Hematopoietic multipotent progenitor cell treated with erythropoietin and hydrocortisone succinate and interleukin-3 and kit ligand, for 8 days (in vitro differentiated cells): ENCODE measurements at places on chromosomes 4 and X.

GRCh38 chrX:129618997-129619396 lies 35.8 kb downstream of the APLN start:
- peak; percentile 86 for DNase-seq

- no peak for DNase-seq
These were observed 10.7 kb downstream of the RBPJ start for GRCh38 chr4:26331380-26331950.

DNA sequence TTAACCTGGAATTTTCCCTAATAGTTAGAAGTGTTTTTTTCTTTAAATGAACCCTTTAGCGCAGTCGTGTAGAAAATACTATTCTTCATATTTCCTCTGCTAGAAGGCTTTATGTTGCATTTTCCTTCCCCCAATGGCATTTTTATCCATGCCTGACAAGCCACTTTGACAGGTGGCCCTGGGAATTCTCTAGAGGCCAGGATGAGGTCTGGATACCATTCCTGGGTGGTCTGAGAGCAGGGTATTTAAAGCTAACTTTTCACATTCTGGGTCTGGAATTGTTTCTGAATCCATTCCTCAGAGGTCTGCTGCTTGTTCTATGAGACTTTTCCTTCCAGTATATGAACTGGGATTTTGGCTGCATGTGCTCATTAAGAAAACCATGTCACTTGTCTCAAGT lies 31.2 kb upstream of the PDGFRA start:
- DNase-seq = no peak

- no peak for DNase-seq
These were observed 35.9 kb downstream of the PNMA5 start for GRCh38 chrX:152958047-152958446.

- no peak for DNase-seq
These were observed 30.7 kb upstream of the SGMS2 start for GRCh38 chr4:107793996-107794395.

DNA sequence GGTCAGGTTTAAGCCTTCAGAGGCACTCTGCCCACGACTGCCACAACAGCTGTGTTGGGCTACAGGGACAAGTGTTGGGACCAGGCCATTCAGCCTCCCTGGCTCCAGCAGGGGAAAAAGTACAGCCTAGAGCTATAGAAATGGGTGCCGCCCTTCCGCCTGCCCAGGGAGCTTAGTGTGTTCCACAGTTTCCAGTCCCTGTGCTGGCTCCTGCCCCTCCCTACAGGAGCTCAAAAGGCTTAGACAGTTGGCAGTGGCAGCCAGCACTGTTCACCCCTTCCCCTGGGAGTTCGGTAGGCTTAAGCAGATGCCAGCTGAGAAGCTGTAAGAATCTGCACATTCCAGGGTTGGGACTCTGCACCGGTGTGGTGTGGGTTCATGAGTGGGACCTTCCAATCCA lies 408.2 kb upstream of the INTU start:
- no peak for DNase-seq

GRCh38 chrX:39819921-39820849 lies 277.6 kb downstream of the BCOR start:
- no peak for DNase-seq

GRCh38 chr4:145195167-145195952 lies 15.0 kb upstream of the OTUD4 start:
- no peak for DNase-seq

GRCh38 chrX:135477576-135477975 lies 42.9 kb upstream of the INTS6L start:
- DNase-seq = peak; percentile 74

- DNase-seq = peak; percentile 43
These were observed 567.7 kb downstream of the MAGEB5 start for GRCh38 chrX:26783512-26784225.

DNA sequence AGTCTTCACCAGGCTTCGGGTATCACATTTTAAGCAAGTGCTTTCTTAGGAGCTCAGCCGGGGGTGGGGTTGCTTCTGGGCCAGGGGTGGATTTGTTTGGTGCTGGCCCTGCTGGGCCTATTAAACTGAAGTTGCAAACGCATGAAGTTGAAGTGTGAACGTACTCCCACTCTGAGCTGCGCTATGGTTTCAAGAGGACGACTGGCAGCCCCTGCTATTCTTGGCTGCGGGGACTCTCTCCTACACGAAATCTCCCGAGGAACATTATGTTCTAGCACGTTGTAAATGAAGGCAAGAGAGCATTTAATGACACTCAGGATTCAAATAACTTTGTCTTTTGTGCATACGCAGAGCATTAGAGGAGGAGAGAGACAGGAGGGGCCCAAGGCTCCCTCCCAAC lies 401.3 kb upstream of the BOD1L1 start:
- DNase-seq = no peak

GRCh38 chr4:3107271-3107670 lies 32.8 kb downstream of the HTT start:
- DNase-seq = no peak

GRCh38 chr4:30870513-30870912 lies 150.3 kb downstream of the PCDH7 start:
- no peak for DNase-seq

DNA sequence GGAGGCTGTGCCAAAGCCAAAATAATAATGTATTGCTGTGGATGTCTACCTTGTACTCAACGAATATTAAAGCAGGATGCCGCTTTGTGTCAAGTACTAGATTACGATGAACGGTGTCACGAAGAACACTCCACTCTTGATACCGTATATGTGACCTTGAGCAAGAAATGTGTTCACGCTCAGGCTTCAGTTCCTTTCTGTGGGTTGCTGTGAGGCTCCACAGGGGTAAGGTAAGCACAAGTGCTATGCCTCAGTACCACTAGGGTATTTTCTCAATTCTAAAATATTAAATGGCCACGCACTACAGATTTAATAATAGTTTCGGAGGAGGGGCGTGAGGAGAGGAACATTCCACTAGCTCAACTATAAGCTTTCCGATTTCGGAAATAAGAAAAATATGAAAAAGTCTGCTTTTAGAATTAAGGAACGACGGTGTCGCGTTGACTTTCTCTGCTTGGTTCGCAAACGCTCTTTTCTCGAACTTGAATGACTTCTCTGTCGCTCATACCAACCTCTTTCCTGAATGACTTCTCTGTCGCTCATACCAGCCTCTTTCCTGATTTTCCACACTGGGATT lies 607 bp upstream of the SCOC start:
- peak; percentile 67 for DNase-seq

- no peak for DNase-seq
These were observed 538 bp downstream of the SCML2 start for GRCh38 chrX:18353931-18354368.

DNA sequence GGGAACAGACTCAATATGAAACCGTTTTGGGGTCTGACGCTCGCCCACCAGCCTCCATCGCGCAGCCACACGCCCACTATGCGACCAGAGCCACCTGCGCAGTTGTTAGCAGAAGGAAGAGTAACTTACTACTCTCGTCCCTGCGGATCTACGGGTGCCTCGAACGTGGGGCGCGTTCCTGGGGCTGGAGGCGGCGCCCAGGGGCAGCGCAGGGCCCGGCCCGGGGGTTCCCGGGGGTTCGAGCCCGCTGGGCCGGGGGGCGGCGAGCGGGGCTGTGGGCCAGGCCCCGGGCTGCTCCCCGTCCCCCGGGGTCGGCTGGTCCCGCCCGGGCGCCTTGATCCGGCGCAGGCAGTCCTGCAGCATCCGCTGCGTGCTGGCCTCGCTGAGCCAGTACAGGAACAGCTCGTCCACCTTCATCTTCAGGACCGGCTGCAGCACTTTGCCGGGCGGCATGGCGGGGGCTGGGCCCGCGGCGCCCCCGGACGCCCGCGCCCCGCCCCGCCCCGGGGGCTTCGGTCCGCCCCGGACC lies 404 bp downstream of the PPP2R3B start:
- peak; percentile 21 for DNase-seq

GRCh38 chr4:110610940-110611831 lies 11.7 kb downstream of the PITX2 start:
- DNase-seq = no peak

DNA sequence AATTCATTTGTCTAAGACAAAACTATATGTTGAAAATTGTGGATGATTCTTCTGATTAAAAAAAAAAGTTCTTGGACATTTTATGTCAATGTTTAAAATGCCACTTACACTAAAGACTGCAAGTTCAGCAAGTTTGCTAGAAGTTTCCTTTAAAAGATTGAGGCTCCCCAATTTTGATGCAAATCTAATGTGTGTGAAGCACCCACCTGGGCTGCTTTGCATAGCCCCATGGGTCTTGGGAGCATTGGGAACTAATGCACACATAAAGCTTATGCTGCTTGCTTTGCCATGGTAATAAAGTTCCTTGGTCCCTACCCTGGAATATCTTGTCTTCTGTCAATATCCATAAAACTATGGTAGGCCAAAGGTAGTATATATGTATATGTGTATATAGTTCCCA lies 725.9 kb upstream of the GRID2 start:
- no peak for DNase-seq
